ENCODE measurements at places on chromosomes 11 and 22.
A peak's percentile ranks its signal among the peaks of the same experiment; 100 is the strongest.

DNA sequence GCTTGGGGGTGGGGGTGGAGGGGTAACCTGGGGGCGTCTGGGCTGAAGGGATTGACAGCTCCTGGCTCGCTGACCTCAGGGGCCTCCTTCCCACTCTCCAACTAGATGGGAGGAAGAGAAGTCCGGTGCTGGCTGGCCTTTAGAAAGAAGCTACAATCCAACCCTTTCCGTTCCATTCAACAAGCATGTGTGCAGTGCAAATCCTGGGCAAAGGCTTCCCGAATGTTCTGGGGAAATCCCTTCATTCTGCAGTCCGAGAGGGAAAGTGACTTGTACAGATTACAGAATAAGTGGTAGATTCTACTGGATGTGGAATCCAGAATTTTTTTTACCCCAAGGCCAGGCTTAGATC, 149.9 kb downstream of the FEZ1 start:
- no peaks in the 10 kb centered on the region for H3K36me3 ChIP-seq
- H3K4me1 ChIP-seq: peaks cover 2% of the 10 kb centered on the region
- no peak overlapping the region for H3K27ac ChIP-seq
- peaks cover 10% of the 10 kb centered on the region for H3K27me3 ChIP-seq
- no peak for DNase-seq
- H3K4me3 ChIP-seq: no peak overlapping the region

GRCh38 chr11:96257972-96258934, 84.7 kb downstream of the MAML2 start:
- peaks cover 7% of the 10 kb centered on the region for H3K36me3 ChIP-seq
- H3K27me3 ChIP-seq: no peaks in the 10 kb centered on the region
- H3K4me3 ChIP-seq: peak overlapping the region; percentile 46
- DNase-seq: peak; percentile 66
- H3K27ac ChIP-seq: peak overlapping the region; percentile 98

- no peaks in the 10 kb centered on the region for H3K36me3 ChIP-seq
- no peak overlapping the region for H3K27ac ChIP-seq
- DNase-seq: no peak
- H3K4me1 ChIP-seq: no peaks in the 10 kb centered on the region
Observed at GRCh38 chr11:100550298-100550697, 136.8 kb upstream of the ARHGAP42 start.

- H3K4me1 ChIP-seq: peaks cover 2% of the 10 kb centered on the region
- H3K4me3 ChIP-seq: no peak overlapping the region
- peaks cover 7% of the 10 kb centered on the region for H3K27me3 ChIP-seq
- DNase-seq: no peak
Observed at GRCh38 chr22:35708453-35708852, 9.2 kb upstream of the APOL5 start.

GRCh38 chr11:110090466-110091026, 2.6 kb upstream of the ZC3H12C start:
- H3K27ac ChIP-seq: no peak overlapping the region
- no peak for DNase-seq
- no peaks in the 10 kb centered on the region for H3K36me3 ChIP-seq
- peaks cover 32% of the 10 kb centered on the region for H3K27me3 ChIP-seq

GRCh38 chr22:17946662-17947367, 77.5 kb downstream of the MICAL3 start:
- H3K4me3 ChIP-seq: no peak overlapping the region
- no peak for DNase-seq
- H3K36me3 ChIP-seq: peaks cover 4% of the 10 kb centered on the region
- no peak overlapping the region for H3K27ac ChIP-seq

- H3K27me3 ChIP-seq: peaks cover 9% of the 10 kb centered on the region
- H3K36me3 ChIP-seq: no peaks in the 10 kb centered on the region
- no peaks in the 10 kb centered on the region for H3K4me1 ChIP-seq
- no peak for DNase-seq
- H3K27ac ChIP-seq: no peak overlapping the region
Observed at GRCh38 chr11:117678658-117679406, 118.2 kb downstream of the DSCAML1 start.

DNA sequence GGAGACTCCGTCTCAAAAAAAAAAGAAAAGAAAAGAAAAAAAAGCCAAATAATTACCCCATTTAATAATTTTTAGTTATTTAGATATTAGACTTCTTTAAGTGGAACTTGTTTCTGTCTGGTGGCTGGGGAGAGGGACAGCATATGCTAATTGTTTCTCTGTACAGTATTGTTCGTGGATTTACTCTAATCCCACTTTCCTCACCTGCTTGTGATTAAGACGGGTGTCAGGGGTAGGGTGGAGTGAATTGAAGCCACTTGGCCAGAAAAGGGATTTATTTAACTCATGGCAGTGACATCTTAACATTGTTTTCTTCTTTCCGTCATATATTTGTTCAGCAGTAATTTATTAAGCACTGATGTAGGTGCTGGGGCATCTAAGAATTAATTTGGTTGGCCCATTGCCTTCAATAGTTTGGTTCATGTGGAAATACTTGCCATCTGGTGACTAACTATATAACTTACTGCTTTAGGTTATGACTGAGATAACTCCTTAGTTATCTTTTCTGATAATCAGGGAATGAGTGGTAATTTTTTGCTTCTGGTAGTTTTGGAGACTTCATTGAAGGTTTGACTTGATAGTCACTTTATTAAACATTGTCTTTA, 4.6 kb downstream of the TNRC6B start:
- H3K4me3 ChIP-seq: peak overlapping the region; percentile 73
- peaks cover 46% of the 10 kb centered on the region for H3K4me1 ChIP-seq
- H3K27ac ChIP-seq: peak overlapping the region; percentile 67
- H3K36me3 ChIP-seq: peaks cover 8% of the 10 kb centered on the region

GRCh38 chr11:133965031-133965601, 8.3 kb upstream of the IGSF9B start:
- peaks cover 11% of the 10 kb centered on the region for H3K4me1 ChIP-seq
- no peaks in the 10 kb centered on the region for H3K36me3 ChIP-seq
- no peak overlapping the region for H3K27ac ChIP-seq
- no peak for DNase-seq
- no peak overlapping the region for H3K4me3 ChIP-seq
- no peaks in the 10 kb centered on the region for H3K27me3 ChIP-seq

GRCh38 chr11:46649180-46649738, 31.9 kb downstream of the ATG13 start:
- no peak for DNase-seq
- no peaks in the 10 kb centered on the region for H3K4me1 ChIP-seq
- H3K36me3 ChIP-seq: peaks cover 91% of the 10 kb centered on the region
- H3K27ac ChIP-seq: peak overlapping the region; percentile 53
- H3K27me3 ChIP-seq: no peaks in the 10 kb centered on the region

- no peak for DNase-seq
- peaks cover 82% of the 10 kb centered on the region for H3K4me1 ChIP-seq
- no peaks in the 10 kb centered on the region for H3K27me3 ChIP-seq
- H3K36me3 ChIP-seq: peaks cover 34% of the 10 kb centered on the region
- peak overlapping the region; percentile 39 for H3K27ac ChIP-seq
Observed at GRCh38 chr22:29385151-29385704, 3.1 kb downstream of the AP1B1 start.

GRCh38 chr11:79226126-79226525, 214.7 kb downstream of the TENM4 start:
- no peak overlapping the region for H3K4me3 ChIP-seq
- H3K36me3 ChIP-seq: no peaks in the 10 kb centered on the region
- no peaks in the 10 kb centered on the region for H3K4me1 ChIP-seq
- DNase-seq: no peak

DNA sequence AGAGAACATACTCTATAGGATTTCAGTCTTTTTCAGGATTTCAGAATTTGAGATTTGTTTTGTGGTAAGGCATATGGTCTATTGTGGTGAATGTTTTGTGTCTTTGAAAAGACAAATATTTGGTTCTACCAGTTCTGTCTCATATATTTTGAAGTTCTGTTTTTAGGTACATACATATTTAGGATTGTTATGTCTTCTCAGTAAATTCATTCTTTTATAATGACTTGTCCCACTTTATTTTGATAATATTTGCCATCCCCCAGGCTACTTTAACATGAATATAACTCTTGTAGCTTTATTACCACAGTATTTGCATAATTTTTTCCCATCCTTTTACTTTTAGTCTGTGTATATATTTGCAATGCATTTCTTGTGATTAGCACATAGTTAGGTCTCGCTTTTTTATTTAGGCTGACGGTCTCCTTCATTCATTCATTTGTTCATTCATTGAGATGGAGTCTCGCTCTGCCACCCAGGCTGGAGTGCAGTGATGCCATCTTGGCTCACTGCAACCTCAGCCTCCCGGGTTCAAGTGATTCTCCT, 32.1 kb downstream of the MTMR3 start:
- peaks cover 88% of the 10 kb centered on the region for H3K4me1 ChIP-seq
- H3K4me3 ChIP-seq: no peak overlapping the region
- no peaks in the 10 kb centered on the region for H3K36me3 ChIP-seq

- no peak overlapping the region for H3K4me3 ChIP-seq
- no peaks in the 10 kb centered on the region for H3K27me3 ChIP-seq
- H3K36me3 ChIP-seq: no peaks in the 10 kb centered on the region
- H3K27ac ChIP-seq: no peak overlapping the region
- DNase-seq: no peak
Observed at GRCh38 chr11:2921742-2922493, 7.3 kb downstream of the PHLDA2 start.

DNA sequence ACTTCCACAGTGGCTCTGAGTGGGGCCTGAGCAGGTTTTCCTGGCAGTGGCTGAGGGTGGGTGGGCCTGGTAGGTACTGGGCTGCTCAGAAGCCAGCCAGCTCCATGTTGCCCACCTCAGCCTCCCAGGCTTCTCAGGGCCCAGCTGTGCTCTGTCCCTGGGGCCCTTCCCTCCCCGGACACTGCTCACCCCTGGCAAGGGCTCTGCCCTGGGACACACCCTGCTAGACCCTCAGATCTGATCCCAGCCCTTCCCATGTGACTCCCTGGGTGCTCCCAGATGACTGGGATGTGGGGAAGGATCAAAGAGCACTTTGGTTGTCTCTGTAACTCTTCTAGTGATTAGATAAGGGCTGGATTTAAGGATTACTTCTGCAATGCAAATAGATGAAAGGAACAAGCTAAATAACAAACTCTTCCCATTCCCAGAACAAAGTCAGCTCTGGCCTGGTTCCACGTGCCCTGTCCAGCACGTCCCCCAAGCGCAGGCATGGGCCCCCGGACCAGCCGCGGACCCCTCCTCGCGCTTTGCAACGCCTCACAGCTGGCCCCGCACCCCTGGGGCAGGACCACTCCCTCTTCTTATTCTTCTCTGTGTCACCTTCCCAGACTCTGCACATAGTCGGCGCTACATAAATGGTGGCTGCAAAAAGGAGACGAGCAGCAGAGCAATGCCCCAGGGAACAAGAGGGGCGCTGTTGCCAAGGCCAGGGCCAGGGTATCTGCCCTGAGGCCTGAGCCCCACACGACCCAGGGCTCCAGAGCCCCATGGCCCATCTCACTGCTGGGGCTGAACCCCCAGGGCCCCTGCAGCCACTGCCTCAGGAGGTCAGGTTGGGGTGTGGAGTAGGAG, 5.7 kb upstream of the KRTAP5-6 start:
- H3K4me1 ChIP-seq: peaks cover 10% of the 10 kb centered on the region
- H3K36me3 ChIP-seq: no peaks in the 10 kb centered on the region
- DNase-seq: no peak

DNA sequence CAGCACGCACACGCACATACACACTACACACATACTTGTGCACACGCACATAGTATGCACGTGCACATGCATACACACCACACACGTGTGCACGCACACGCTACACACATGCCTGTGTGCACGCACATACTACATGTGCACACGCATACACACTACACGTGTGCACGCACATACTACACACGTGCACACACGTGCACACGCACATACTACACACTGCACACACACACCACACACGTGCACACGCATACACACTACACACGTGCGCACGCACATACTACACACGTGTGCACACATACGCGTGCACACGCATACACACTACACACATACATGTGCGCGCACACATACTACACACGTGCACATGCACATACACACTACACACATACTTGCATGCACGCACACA, 19.7 kb upstream of the ARHGAP8 start:
- no peak for DNase-seq
- no peak overlapping the region for H3K27ac ChIP-seq
- no peaks in the 10 kb centered on the region for H3K27me3 ChIP-seq
- H3K36me3 ChIP-seq: no peaks in the 10 kb centered on the region
- H3K4me3 ChIP-seq: no peak overlapping the region
- H3K4me1 ChIP-seq: peaks cover 10% of the 10 kb centered on the region

- no peak overlapping the region for H3K27ac ChIP-seq
- H3K4me1 ChIP-seq: peaks cover 7% of the 10 kb centered on the region
- H3K4me3 ChIP-seq: no peak overlapping the region
Observed at GRCh38 chr11:125331357-125332035, 164.6 kb downstream of the FEZ1 start.

DNA sequence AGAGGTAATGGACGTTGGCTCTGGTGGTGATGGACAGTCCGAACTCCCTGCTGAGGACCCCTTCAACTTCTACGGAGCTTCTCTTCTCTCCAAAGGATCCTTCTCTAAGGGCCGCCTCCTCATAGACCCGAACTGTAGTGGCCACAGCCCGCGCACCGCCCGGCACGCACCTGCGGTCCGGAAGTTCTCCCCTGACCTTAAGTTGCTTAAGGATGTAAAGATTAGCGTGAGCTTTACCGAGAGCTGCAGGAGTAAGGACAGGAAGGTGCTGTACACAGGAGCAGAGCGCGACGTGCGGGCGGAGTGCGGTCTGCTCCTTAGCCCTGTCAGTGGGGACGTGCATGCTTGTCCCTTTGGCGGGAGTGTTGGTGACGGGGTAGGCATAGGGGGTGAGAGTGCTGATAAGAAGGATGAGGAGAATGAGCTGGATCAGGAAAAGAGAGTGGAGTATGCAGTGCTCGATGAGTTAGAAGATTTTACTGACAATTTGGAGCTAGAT, 6.1 kb downstream of the DGCR8 start:
- H3K36me3 ChIP-seq: peaks cover 8% of the 10 kb centered on the region
- no peak overlapping the region for H3K27ac ChIP-seq
- H3K4me3 ChIP-seq: no peak overlapping the region
- no peaks in the 10 kb centered on the region for H3K27me3 ChIP-seq
- peaks cover 70% of the 10 kb centered on the region for H3K4me1 ChIP-seq
- DNase-seq: no peak

DNA sequence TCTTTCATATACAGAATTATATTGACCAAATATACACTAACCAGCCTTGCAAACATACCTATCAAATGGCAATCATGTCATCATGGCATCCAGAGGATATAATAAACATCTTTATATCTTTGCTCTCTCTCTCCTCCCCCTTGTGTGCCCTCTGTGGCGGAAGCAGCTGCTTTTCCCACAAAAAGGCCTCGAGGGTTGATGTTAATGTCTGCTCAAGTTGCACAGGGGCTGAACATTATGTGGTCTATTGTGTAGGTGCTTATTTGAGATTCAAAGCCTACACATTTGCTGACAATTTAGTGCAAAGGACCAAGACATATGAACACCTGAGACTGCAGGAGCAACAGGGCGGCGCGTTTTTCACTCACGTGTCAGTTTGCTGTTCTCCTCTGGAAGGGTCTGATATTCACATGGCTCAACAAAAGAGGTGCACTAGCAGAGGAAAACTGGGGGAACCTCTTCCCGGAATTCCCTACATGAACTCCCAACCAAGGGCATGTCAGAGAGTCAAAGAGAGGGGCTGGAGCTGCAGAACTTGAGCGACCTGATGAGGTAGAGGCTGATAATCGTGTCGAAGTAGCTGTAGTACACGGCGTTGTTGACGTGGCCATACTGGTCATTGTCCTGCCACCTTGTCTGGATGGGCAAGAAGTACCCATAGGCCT, 138.8 kb downstream of the RCN1 start:
- no peak overlapping the region for H3K4me3 ChIP-seq
- H3K27ac ChIP-seq: no peak overlapping the region
- H3K36me3 ChIP-seq: no peaks in the 10 kb centered on the region

Measured in naive thymus-derived CD8-positive, alpha-beta T cell (primary cell).